ENCODE measurements at places on chromosomes 4 and X.

- DNase-seq: no peak
Measured at GRCh38 chr4:83022724-83023450, 12.1 kb upstream of the COPS4 start.

GRCh38 chr4:76641758-76642157 lies 206.7 kb downstream of the SHROOM3 start:
- peak; percentile 6 for DNase-seq

DNA sequence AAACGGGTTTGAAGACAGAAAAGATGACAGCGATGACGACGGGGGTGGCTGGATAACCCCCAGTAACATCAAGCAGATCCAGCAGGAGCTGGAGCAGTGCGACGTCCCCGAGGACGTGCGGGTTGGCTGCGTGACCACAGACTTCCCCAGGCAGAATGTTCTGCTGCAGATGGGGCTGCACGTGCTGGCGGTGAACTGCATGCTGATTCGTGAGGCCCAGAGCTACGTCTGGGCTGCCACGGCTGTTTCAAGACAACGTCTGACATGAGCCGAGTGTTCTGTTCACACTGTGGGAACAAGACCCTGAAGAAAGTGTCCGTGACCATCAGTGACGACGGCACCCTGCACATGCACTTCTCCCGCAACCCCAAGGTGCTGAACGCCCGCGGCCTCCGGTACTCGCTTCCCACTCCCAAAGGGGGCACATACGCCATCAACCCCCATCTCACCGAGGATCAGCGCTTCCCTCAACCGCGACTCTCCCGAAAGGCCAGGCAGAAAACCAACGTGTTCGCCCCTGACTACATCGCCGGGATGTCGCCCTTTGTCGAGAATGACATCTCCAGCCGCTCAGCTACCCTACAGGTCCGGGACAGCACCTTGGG lies 319.2 kb upstream of the SLC7A11 start:
- no peak for DNase-seq

- DNase-seq: no peak
Measured at GRCh38 chrX:18887825-18888212, 96.1 kb downstream of the PHKA2 start.

DNA sequence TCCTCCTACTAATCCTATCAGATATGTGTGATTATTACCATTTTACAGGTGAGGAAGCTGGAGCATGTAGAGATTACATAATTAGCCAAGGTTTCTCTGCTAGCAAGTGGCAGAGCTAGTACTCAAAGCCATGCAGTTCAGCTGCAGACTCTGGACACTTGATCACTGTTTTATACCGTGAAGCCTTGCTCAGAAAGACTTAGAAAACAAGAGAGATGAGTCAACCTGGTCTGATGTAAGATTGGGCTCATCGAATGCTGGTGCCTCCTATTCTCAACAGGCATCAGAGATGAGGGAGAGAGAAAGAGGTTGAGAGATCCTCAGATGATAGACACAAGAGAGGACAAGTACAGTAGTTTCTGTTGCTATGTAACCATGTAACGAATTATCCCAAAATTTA lies 19.0 kb upstream of the PDE5A start:
- no peak for DNase-seq

- no peak for DNase-seq
Measured at GRCh38 chrX:106707771-106708454, 18.6 kb upstream of the RNF128 start.

DNA sequence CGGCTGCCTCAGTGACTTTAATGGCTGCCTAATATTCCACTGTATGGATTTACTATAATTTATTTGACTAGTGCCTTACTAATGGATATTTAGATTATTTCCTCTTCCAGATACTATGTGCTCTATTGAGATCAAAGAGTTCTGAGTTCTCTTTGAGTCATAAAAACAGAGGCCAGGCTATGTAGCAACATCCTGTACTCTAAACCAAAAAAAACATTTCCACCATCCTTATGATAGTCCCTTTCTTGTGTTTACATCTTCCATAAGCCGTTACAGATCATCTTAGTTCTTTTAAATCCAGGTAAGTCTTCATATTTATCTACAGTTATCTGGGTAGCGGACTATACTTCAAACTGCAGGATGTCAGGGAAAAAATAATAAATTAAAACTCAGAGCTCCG lies 56.6 kb upstream of the TMEM184C start:
- no peak for DNase-seq

DNA sequence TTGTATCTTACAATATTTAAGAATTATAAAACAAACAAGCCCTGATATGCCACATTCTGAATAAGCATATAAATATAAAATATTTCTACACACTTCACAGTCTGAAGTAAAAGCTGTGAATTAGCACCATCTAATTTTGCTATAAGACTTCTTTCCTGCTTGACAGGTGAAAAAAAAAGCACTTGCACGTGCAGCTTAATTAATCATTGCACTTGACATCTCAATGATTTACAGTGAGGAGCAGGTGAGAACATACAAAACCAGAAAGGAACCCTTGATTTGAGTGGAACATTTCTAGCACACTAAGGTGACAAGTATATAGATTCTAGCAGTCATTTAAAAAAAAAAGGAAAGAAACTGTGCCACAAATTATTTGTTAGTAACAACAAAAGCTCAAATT lies 47.9 kb downstream of the CHIC2 start:
- DNase-seq: no peak

- DNase-seq: no peak
Measured at GRCh38 chr4:98503676-98504075, 154.7 kb downstream of the TSPAN5 start.

DNA sequence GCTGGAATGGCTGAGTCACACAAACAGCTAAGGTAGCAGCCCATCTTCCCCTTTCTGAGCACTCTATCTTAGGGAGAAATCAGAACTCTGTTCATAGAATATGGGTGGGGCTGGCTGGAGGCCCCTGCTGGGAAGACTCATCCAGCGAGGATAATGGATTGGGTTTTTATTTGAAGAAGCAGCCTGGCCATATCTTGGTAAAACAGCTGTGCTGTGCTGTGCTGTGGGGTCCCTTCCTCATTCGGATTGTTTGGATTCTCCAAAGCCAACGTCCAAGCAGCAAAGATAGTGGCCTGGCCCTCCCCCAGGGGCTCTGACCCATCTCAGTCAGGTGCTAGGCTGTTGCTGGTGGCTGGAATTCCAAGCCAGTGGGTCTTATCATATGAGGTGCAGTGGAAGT lies 63.8 kb downstream of the ZNF718 start:
- DNase-seq: no peak

- no peak for DNase-seq
Measured at GRCh38 chrX:5976332-5976731, 252.3 kb downstream of the NLGN4X start.

DNA sequence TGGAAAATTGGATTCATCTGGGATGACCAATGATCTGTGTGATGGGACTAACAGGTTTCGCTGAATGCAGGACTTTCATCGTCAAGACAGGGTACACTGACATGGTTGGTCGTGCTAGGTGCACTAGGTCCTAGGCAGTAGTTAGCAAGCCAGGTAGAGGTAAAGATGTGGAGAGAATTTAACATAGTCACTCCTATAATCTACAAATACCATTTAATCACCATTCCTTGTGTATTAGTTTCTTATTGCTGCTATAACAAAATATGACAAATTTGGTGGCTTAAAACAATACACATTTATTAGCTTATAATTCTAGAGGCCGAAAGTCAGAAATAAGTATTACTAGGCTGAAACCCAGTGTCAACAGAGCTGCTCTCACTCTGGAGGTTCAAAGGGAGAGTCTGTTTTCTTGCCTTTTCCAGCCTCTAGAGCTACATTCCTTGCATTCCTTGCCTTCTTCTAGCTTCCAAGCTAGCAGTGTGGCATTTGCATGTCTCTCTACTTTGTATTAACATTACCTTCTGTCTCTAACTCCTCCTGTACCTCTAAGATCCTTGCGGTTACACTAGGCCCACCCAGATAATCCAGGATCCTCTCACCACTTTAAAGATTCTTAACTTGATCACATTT lies 98.7 kb upstream of the GRIA3 start:
- no peak for DNase-seq

- no peak for DNase-seq
Measured at GRCh38 chrX:39752815-39753214, 344.9 kb downstream of the BCOR start.

DNA sequence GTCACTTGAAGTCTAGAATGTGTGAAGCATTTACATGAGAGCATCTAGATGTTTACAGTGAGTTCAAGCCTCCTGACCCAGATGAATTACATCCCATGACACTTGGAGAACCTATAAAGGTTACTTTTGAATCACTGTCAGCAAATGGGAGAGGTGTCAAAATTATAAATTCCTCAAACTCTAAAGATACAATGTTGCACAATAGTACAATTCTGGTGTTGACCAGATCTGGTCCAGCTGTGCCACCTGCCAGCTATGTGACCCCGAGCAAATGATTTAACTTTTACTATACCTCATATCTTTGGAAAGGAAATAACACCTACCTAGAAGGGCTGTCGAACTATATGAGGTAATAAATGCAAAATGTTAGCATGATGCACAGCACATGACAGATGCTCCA lies 69.8 kb downstream of the JADE1 start:
- DNase-seq: no peak

- DNase-seq: no peak
Measured at GRCh38 chr4:25007598-25007997, 23.1 kb downstream of the LGI2 start.

DNA sequence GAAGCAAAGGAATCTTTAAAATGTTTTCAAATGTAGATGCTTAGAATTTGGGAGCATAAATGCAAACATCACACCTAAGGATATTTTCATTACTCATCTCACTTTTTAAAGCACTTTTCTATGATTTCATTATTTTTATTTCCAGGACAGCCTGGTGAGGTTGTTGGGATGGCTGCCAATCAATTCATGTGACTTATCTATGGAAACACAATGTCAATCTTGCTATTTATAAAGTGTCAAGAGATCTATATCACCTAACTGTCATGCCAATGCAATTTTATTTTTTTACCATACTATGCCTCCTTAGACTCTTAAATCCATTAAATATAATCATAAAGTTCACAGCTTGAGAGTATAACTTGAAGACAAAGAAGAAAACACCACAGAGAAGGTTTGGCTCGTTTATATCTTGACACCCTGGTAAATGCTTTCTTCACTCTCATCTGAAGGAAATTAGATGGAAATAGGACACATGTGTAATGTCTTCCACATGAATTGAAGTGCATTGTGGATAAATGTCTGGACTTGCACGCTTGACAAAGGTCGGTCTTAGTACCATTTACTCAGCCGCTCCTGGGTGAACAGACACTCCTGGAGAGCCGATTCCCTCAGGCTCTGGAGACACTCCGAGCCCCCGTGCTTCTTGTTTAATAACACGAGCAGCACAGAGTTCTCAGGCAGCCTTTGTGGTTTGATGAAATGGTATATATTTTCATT lies 425.7 kb upstream of the FAT1 start:
- no peak for DNase-seq

DNA sequence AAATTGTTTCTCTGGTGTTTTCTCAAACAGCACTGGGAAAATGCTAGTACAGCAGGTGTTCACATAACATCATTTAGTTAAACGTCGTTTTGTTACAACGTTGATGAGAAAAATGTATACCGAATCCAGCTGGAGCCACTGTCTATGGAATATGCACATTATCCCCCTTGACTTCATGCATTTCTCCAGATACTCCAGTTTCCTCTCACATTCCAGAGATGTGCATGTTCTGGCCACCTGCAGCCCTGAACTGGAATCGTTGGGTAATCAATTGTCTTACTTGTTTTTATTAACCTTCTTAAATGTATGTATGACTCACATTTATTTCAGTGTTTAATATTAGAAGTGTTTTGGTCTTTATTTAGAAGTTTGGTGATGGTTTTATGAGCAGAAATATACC lies 18.4 kb upstream of the ODAM start:
- DNase-seq: no peak

GRCh38 chr4:161287678-161288352 lies 876.0 kb downstream of the FSTL5 start:
- no peak for DNase-seq

DNA sequence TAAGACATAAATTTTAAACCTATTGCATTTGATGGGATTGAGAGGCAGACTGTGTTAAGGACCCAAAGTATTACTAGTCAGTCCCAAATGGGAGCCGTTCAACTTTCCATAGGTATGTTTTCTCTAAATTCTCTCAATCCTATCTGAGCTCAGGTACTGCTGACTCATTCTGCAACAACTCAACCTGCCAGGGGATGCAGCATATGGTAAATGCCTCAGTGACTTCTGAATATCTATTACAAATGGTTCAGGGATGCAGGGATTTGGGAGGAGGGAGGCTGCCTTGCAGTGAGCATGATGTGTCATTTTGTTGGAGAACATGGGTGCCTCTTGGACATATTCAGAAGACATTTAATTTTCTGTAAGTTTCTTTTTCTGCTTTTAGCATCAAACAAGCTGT lies 97.3 kb downstream of the HDAC8 start:
- DNase-seq: no peak

- DNase-seq: no peak
Measured at GRCh38 chrX:148271263-148271662, 229.2 kb upstream of the AFF2 start.

DNA sequence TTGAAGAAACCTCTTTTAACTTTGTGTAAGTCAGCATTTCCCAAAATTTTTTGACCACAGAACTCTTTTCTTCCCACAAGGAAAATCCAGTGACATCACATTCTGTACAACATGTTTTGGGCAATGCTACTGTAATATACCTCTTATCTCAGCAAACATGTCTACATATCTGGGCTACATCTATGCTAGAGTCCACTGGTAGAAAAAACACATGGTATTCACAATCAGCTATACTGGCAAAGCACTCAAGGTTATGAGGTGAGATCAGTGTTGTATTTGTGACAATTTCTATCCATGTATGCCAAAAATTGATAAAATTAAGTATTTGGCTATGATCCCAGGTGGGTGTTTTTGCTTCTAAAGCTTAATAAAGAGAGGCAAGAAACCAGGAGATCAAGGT lies 98.0 kb downstream of the ATP11C start:
- no peak for DNase-seq

GRCh38 chr4:71266090-71266794 lies 72.6 kb upstream of the SLC4A4 start:
- no peak for DNase-seq

DNA sequence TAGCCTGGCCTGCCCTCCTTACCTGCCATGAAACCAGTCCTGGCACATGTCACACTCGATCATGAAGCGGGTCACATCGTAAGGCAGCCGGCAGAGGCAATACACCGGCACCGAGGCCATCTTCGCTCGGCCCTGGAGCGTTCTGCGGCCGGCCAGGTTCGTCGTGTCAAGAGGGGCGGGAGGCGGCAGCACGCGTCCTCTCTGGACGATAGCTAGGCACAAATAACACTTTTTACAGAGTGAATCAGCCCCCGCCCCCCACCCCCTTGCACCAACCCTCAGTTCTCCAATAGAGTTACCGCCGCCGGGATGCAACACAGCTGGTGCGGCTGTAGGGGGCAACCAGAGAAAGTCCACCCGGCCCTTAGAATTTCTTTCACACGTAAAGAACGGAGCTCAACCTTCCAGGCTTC lies 1.7 kb downstream of the PHF8 start:
- DNase-seq: no peak

Measured in cerebellar nuclear complex (tissue), 1 donor.